ENCODE measurements at places on chromosomes 7 and 10. TPM values are rescaled to one million over a fixed set of nuclear protein-coding genes. Genes with fewer than 3 reads are reported as not detected.

Gene EFCAB10
- 6.4 TPM for total RNA-seq

Gene SPDYE16
- 0.41 TPM for total RNA-seq

Gene OR2A42
- not detected for total RNA-seq

Gene LFNG
- total RNA-seq, result 45.6 TPM

Gene HK1
- 134 TPM for total RNA-seq

Gene PUS7
- total RNA-seq, result 10.4 TPM

Gene DPCD
- 66.1 TPM for total RNA-seq

Gene STOX1
- 9.2 TPM for total RNA-seq

Gene IFT22
- total RNA-seq, result 24.7 TPM

Gene RARRES2
- 99.8 TPM for total RNA-seq

Gene NME8
- not detected for total RNA-seq

Gene TSPAN33
- 47.7 TPM for total RNA-seq

Gene HOXA5
- total RNA-seq, result 12.9 TPM

Gene CTAGE8
- 6.3 TPM for total RNA-seq

Gene GHITM
- total RNA-seq, result 122 TPM

Gene WEE2
- not detected for total RNA-seq

Gene ZPBP
- total RNA-seq, result not detected

Gene UCMA
- not detected for total RNA-seq

Gene TMEM176A
- total RNA-seq, result 3.8 TPM

Gene LRRC4
- total RNA-seq, result 5.7 TPM

Gene AS3MT
- total RNA-seq, result 17.4 TPM

Gene SPDYE2B
- not detected for total RNA-seq

Gene CHRM2
- 0.40 TPM for total RNA-seq

Gene SLC18A3
- total RNA-seq, result not detected

Gene TAS2R41
- 2.7 TPM for total RNA-seq

Gene TMEM196
- total RNA-seq, result not detected

Gene ZNF727
- total RNA-seq, result 7.8 TPM

Gene TBRG4
- 76.3 TPM for total RNA-seq

Gene CTNNA3
- total RNA-seq, result 0.27 TPM

Gene LIPN
- not detected for total RNA-seq

Data from prostate gland (tissue), 2 donors.